T-helper 2 cell (primary cell): ENCODE measurements at places on chromosomes 2 and 18.

GRCh38 chr18:58100154-58100553, 56.1 kb downstream of the NEDD4L start:
- no peak for DNase-seq

GRCh38 chr2:10385933-10386773, 62.0 kb downstream of the ODC1 start:
- no peak for DNase-seq

DNA sequence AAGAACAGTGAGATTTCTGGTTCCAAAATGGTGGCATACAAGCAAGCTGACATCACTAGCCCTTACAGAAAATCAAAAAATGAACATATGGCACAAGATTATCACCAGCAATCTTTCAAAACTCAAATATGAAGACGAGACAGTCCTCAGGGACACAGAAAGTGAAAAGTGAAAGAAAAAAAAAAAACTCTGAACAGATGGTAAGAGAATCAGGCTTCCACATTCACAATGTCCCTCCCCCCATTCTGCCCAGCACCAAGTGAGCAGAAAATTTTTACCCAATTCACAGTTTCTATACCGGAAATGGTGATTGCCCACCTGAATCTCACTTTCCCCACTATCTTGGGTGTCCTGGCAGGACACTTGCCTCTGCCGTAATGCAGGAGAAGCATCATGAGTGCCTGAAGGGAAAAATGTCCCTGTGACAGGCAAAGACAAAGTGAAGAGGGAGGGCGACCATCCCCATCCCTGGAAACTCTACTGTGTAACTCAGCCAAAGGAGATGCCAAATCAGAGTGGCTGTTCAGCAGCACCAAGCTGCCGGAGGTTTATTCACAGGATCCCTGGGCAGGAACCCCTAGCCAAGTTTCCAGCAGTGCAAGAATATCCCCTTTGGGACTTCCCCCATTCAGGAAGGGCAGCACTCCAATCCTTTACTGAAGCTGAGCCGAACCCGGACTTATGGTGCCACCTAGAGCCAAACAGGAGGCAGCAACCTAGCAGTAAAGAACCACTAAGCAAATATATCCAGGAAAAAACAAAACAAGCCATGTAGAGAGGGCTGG, 312.2 kb downstream of the LRATD1 start:
- no peak for DNase-seq

DNA sequence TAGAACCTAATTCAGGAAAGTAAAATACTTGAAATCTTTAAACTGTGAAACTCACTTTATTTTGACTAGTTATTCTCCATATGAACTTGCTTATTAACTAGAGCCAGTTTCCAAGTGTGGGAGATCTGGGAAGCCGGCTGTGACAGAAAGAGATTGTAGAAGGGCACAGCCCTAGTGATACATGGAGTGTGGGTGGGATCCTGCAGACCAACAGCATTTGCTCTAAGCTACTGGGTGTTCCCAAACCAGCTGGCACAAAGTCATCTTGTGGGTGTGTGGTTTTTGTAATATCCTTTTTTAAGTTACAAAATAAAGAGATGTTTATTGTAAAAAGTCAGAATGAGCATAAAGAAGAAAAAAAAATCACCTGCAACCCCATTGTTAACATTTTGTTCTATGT, 3.4 kb downstream of the DUSP19 start:
- no peak for DNase-seq

DNA sequence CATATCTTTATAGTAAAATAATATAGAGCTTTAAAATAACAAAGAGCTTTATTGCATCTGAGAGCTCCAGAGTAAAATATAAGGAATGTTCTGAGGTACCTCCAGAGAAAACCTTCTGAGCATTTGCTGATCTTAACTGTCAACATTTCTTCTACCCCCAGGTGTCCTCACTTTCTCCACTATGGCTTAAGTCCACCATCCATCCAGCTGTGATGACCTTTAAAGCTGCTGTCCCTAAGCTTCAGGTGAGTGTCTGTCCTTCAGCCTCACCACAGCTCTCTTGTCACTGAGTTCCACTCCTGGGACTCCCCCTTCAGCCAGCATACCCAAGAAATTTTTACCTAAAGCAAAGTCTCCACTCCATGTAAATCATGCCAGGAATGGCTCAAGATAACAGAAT, 137.9 kb downstream of the MYO5B start:
- DNase-seq = no peak

DNA sequence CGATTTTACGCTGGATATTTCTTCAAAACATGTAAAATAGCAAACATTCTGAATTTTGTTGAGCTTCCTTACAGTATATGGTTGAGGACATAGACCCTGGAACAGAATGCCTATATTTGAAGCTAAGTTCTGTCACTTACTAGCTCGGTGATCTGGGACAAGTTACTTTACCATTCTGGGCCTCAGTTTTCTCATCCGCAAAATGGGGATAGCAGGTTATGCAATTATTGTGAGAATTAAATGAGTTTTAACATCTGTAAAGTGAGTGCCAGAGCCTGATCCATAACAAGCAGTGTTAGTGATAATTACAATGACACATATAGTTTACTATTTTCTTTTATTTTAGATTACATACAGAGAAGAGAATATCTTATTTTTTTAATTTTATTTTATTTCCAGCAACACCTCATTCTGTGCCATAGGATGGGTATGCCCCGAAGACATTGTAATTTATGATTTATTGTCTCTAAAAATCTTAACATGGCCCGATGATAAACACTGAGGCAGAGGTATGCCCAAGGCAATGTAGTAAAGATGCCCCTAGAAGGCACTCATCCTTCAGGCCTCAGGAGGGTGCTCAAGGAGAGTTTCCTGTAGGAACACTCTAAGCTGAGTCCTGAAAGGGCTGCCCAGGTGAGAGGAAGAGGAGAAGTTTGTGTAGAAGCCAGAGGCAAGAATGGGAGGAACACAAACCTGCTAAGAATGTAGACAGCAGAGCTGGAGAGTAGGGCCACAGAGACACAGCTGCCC, 250.9 kb downstream of the BCL11A start:
- no peak for DNase-seq

DNA sequence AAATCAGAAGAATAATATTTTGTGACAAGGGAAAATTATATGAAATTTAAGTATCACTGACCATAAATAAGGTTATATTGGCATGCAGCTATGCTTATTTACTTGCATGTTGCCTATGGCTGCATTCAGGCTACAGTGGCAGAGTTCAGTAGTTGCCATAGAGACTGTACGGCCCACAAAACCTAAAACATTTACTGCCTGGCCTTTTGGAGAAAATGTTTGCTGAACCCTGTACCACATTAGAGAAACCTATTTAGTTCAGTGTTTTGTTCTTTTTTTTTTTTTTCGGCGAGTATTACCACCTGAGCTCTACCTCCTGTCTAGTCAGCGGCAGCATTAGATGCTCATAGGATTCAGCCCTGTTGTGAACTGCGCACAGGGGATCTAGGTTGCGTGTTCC, 163.7 kb downstream of the MCFD2 start:
- no peak for DNase-seq

DNA sequence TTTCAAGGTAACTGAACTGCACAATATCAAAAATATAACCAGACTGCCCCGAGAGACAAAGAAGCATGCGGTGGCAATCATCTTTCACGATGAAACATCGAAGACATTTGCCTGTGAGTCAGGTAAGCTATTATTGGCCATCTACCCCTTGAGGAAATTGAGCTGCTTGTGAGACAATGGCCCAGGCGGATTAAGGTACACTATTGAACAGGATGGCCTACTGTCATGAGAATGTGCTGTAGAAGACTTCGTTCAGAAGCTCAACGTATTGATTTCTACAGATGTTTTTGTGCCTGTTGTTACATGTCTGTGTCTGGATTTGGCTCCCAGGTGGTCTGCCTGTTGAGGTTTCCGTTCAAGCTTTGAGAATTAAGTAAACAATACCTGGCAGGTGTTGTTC, 198.7 kb downstream of the DOK6 start:
- DNase-seq = no peak

DNA sequence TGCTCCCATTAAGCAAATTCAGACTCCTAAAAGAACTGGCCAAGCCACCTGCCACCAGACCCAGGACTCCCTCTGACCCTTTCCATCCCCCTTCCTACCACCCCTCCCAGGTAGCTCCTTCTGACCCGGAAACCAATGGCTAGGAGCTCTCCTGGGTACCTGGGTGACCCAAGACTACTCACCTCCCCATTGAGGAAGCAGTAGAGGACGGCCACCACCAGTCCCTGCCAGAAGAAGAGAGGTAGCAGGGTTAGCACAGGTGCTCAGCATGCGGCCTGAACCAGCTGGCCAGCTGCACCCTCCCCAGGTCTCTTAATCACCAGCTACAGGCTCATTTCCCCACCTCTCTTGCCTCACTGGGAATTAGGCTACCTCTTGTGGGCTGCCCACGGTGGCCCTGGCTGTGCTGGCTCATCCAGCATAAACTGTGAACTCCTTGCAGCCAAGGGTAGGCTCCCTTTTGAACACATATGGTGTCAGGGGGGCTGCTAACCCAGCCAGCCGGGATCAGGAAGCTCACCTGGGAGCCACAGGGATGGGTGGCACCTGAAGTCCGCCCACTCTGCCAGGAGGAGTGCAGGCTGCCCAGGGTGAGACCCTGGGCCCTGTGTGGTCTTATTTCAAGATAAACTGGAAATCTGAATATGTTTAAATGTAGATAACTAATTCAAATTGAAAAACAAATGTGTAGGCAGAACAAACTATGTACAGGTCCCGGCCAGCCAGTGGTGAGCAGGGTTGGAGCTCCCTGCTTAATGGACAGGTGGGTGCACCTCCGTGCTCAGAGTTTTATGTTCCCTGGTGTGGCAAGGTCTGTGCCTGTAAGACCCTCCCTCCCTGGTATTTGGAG, 9.9 kb downstream of the TMEM37 start:
- DNase-seq = no peak

- DNase-seq = no peak
Measured at GRCh38 chr18:43314941-43315340, 37.7 kb upstream of the SYT4 start.

DNA sequence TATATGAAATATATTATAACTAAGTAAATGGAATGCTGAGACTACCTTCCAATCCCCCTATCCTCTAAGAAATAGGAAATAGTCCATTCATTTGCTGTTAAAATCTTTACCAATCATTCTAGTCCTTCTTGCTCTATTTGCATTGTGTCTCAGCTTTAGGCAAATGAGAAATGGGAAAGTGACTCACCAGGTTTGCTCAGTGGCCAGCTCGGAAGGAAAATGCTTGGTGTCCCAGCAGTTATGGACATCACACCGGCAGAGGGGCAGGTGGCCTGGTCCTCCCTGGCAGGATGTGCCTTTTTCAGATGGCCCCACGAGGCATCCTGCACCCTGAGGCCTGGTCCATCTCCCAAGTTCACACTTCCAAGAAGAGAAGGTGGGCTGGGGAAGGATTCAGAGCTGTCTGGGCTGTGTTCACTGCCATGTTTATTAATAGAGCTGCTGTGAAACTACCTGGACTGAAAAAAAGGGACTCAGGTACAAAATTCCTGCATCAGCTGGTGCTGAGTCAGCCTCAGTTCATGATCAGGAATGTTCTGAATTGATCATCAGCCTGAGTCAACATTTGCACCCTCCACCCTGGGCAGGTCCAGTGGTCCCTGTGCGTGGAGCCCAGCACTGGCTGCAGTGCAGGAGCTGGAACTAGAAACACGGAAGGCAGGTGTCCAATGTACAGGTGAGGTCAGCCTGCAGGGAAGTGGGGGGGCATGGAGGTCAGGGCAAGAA, 60.1 kb upstream of the ARL4C start:
- no peak for DNase-seq

DNA sequence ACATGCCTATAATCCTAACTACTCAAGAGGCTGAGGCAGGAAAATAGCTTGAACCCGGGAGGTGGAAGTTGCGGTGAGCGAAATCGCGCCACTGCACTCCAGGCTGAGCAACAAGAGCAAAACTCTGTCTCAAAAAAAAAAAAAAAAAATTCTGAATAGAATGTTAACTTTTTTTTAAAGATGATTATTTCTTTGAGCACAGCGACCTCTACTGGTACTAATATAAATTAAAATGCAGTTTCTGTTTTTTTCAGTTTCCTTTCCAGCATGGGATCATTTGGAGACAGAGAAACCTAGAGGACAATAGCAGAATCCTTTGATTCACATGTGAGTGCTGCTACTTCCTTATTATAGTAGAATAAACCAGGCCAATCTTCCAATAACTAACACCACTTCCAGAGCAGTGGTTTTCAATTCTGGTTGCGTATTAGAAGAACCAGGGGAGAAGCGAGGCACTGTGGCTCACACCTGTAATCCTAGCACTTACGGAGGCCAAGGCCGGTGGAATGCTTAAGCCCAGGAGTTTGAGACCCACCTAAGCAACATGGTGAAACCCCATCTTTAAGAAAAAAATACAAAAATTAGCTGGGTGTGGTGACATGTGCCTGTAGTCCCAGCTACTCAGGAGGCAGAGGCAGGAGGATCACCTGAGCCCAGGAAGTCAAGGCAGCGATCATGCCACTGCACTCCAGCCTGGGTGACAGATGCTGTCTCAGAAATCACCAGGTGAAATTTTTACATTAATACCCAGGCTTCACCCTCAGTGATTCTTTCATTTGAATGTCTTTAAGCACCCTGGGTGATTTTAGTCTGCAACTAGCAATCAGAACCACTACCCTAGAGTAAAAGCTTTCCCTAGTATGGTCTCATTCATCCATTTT, 10.1 kb downstream of the SRSF7 start:
- no peak for DNase-seq

- no peak for DNase-seq
Measured at GRCh38 chr2:100964681-100965169, 37.4 kb upstream of the RPL31 start.

DNA sequence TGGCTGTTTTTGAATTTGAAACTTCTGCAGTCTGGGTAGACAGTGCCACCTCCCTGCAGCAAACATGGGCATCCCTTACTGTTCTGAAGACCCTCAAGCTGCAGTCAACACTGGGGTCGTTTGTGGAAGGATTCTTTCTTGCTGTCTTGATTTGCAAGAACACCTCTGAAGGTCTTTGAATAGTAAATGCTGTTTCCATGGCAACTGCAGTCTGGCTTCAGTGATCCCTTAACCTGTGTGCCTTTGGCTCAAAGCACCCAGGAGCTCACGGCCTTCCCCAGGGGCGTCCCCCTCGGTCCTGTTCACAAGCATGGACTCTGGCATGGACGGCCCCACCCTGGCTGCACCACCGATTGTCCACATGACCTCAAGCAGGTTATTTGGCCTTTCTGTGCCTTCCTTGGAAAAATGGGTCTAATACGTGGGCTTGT, 38.3 kb downstream of the LRRFIP1 start:
- DNase-seq = no peak

GRCh38 chr2:235049069-235049468, 97.3 kb downstream of the SH3BP4 start:
- no peak for DNase-seq

DNA sequence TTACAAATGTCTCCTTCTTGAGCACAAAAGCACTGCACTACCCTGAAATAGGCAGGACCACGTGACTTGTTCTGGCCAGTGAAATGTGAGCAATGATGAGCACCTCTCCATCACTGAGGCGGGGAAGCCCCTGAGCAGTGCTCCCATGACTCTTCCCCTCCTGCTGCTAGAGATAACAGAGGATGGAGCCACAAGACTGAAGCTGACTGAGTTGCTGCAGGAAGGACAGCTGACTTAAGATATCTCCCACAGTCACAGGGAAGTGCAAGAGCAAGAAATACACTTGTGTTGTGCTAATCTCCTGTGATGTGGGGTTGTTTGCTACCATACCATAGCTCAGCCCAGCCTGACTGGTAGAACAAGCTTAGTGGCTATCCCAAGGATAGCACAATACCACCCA, 38.7 kb downstream of the STK39 start:
- DNase-seq = no peak

- no peak for DNase-seq
Measured at GRCh38 chr2:172087780-172088244, 2.5 kb downstream of the DLX1 start.
